ENCODE measurements at places on chromosomes 7 and 10.

DNA sequence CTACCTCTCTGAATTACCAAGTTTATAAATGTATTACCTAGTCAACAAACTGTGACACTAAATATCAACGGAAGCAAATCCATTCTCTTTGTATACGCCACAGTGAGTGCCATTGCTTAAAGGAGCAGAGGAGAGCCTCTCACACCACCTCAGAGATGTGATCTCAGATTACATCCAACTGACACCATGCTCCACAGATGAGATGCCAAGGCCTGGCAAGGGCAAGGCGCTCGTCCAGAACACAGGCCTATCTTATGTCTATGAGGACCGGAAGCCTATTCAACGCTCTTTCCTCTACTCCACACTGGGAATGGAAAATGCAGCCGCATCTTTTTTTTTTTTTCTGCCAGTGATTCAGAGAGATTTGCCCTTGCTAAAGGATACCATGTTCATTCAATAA, 11.4 kb downstream of the PDIA4 start:
- no peak for DNase-seq

DNA sequence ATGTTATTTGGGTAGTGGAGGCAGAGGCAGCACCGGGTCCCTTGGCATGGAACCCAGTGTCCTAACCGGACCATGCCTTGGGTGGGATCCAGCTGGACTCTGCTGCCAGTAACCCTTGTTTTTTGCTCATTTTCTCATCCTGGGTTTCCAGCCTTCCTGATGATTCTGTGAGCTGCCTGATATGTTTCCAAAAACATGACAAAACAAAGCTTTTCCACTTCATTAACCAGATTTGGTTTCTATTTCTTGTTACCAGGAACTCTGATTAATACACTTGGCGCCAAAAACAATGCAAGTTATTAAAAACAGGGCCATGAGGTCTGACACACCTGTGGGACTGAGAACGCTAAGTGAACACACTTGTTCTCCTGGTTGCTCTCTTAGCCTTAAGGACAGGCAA, 32.8 kb upstream of the DLG5 start:
- no peak for DNase-seq

- no peak for DNase-seq
Measured at GRCh38 chr10:50497758-50498157, 126.0 kb downstream of the SGMS1 start.

- peak; percentile 23 for DNase-seq
Measured at GRCh38 chr7:140062118-140062527, 628 bp downstream of the PARP12 start.

GRCh38 chr7:115066050-115066449, 144.2 kb downstream of the MDFIC start:
- DNase-seq: no peak

GRCh38 chr10:25982107-25982506, 48.1 kb downstream of the MYO3A start:
- DNase-seq: no peak
